Transverse colon (tissue), 4 donors: ENCODE measurements at places on chromosomes 2 and 18.

DNA sequence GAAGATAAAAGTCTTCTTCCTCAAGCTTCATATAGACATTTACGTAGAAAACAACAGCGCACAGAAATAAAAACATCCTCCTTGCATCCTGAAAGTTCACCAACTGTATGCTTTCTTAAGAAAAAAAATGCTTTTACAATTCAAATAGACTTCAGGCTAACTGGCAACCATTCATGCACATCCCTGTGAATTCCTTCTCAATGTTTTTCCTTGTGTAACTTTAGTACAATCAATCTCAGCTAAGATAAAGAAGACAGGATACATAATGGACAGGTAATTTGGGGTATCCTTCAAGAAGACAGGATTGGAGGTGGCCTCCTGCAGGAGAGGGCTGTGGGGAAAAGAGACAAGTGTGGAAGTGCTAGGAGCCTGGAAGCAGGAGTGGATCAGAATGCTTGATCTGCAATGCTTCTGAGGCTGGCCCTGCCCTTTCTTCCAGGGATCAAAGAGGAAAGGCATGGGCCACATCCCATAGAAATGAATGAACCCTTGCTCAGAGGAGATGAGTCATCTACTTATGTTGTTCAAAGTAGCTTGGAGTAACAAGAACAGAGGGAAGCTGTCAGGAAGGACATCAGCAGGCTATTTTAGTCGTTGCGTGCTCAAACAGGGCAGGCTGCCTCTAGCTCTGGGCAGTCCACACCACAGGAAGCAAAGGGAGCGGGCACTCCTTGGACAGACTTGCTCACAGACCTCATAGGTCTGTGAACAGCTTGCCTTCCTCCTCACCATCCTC, 126.6 kb downstream of the TMEM131 start:
- DNase-seq = peak; percentile 39

DNA sequence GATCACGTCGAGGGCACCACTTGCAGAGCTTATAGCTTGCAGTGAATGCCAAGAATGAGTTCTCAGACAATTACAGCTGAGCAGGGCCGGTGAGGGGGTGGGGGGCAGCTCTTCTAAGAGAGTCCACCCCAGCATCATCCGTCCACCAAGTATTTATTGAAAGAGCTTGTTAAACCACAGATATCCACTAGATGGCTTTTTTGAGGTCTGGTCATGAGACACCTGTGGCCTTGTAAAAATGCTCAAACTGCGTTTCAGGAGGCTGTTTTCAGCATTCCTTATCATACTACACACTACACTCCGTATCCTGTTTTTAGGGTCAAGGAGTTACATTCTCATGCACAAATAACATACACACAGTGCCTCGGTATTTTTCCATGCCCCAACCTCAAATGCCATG, 51.5 kb downstream of the DNAJC10 start:
- no peak for DNase-seq

GRCh38 chr18:67123901-67124300, 392.6 kb downstream of the DSEL start:
- DNase-seq = no peak

DNA sequence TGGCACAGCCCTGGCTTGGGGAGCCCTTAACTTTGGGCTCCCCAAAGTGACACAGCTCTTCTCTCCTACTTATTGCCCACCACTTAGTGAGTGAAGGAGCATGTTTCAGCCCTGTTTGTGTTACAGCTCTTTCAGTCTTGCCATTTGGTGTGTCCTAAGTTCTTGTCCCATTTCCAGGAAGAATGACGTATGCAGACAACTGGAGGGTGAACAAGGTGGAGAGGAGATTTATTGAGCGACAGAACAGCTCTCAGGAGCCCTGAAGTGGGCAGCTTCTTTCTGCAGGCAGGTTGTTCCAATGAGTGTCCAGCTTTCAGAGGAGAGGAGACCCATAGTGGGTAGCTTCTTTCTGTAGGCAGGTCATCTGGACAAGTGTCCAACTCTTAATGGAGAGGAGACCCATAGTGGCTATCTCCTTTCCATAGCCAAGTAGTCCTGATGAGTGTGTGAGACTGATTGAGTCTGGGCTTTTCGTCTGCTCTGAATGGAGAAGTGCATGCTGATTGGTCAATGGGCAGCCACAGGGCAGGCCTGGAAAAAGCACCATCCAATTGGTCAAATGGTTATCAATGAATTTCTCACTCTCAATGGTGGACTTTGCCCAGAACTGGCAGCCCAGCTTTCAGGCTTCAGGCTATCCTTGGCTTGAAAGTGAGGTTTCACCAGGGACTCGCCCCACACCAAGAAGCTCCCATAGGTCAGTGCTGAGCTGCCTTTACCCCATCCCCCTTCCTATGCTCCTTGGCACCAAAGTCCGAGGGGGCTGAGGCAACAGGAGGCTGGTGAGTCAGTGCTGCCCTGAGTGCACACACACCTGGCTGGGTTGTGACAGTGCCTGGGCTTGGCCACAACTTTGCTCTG, 688.2 kb downstream of the NYAP2 start:
- DNase-seq = no peak

DNA sequence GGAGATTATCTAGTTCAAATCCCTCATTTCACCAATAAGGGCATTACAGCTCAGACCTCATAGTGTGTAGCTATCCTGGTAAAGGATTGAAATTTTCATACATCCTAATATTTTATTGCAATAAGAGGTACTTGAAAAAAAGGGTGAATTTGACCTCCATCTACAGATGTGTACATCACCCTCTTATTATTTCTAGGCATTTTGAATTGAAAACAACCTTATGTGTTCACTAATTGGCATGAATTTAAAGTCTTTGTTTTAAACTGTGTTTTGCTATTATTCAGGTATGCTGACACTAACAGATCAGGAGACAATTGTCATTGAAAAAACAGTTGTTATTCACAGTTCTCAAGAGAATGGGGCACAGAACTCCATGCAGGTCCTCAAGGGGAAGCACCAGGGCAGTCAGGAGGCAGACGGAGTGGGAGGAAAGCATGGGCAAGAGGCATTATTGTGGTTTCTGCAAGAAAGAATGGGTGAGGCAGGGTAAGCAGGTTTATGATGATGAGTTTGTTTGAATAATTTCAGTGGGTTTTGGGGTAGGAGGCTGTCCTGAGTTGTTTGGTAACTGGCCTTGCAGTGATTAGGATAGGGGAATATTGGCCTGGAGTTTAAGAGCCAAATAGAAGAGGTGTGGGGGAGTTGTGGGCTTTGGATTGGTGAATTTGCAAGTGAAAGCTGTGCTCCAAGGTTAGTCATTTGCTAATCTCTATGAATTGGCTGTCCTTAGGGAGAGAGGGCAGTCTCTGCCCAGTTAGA, 194.6 kb downstream of the GPD2 start:
- DNase-seq = no peak

DNA sequence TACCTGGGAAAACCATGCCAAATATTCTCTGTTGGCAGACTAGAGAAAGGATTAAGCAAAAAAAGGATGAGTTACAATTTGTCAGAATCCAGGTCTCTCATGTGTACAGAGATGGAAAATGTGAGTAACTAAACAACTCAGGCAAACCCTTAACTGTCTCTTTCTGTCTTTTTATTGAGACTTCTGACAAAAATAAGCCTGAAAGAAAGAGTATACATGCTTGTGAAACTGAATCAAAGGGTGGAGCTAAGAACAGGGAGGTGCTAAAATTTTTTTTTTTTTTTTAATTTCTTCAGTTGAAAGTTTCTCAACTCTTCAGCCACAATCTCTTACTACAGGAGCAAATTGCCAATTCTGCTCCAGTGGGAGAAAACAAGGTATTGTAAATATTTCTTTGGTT, at the start of gene SERPINB10:
TSS of gene SERPINB10 (plus strand) at position 295 of the 400 bp plus-strand sequence. CDS start 7,553 bp downstream, outside the sequence.
- no peak for DNase-seq

GRCh38 chr2:124258140-124258880, 233.2 kb downstream of the CNTNAP5 start:
- DNase-seq = no peak

DNA sequence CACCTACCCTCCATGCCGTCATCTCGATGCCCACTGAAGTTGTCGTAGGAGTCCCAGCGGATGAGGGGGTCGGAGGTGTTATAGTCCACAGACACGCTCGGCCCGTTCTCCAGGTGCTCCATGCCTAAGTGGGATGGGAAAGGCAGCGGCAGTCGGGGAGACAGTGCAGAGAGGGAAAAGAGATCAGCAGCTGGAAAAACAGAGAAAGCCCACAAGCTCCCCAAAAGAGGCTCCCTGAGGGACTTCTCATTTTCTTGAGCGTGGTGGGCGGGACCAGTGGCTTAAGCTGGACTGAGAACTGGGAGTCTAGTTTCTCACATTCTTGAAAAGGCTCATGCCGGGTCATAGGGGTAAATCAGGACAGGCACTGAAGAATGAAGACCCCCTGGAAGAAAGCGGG, 121.9 kb downstream of the TNS1 start:
- no peak for DNase-seq

DNA sequence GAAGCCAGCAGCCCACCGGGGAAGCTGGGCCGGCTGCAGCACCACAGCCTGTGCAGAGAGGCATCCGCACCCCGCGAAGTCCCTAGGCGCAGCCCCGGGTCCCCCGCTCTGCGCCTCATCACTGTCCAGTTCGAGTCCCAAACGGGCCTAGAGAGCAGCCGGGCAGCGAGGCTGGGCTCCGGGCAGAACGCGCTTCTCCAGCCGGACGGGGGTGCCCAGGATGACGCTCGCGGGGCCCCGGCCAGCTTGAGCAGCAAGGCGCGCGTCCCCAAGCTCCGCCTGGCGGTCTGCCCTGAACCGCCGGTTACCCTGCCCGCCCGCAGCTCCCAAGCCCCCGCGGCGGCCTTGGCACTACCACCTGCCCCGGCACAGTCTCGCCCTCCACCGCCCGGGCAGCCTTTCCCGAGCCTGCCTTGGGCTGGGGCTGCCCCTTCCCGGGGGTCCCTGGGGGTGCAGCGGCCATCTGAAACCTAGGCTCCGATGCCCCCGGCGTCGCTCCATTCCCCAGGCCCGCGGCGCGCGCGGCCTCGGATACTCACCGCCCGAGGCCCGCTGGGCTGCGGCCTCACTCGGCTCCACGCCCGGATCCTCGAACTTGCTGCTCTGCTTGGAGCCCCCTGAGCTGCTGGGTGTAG, 591 bp downstream of the SLC16A14 start:
- DNase-seq = peak; percentile 53

DNA sequence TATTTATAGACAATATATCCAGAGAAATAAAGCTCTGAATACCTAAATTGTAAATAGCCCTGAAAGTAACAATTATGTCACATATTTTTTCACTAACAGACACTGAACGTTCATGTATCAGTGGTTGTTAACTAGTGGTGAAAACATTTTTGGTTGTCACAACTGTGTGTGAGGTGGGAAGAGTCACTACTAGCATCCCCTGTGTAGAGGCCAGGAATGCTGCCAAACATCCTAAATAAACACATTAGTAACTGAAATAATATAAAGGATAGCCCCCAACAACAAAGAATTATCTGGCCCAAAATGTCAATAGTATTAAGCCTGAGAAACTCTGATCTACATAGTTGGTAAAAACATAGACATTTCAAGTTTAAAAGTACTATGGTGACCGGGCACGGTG, 64.5 kb downstream of the ROCK1 start:
- DNase-seq = no peak

DNA sequence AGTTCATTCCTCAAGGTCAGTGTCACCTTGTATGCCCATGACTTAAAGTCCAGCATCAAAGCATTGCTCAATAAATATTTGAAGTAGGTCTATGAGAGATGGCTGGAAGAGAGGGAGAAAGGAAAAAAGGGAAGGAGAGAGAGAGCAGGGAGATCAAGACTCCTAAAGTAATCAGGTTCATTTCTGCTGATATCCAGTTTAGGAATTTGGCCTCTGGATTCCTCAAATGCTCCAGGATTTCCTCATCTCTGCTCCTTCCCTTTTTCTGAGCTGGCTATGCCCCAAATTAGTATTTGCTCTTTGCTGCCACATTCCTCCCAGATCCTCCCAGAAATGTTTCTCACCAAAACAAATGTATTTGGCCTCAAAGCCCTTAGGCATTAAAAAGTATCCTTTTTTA, 739.4 kb upstream of the CHAC2 start:
- no peak for DNase-seq

- no peak for DNase-seq
Measured at GRCh38 chr2:144015655-144016245, 504.2 kb downstream of the ZEB2 start.

- DNase-seq = no peak
Measured at GRCh38 chr2:144323946-144324345, 196.0 kb downstream of the ZEB2 start.

DNA sequence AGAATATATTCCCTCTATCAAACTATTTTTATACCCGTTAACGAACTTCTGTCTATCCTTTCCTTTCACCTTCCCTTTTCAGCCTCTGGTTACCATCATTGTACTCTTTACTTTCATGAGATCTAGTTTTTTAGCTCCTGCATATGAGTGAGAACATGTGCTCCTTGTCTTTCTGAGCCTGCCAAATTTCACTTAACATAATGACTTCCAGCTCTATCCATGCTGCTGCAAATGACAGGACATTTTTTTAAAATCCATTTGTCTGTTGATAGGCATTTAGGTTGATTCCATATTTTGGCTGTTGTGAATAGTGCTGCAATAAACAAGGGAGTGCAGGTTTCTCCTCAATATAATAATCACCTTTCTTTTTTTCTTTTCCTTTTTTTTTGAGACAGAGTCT, 8.2 kb upstream of the CCDC195 start:
- DNase-seq = no peak
